ENCODE measurements at places on chromosomes 13 and 19. TPM values are rescaled to one million over a fixed set of nuclear protein-coding genes. Genes with fewer than 3 reads are reported as not detected.

GRCh38 chr13:30371649-30372265 lies 50.5 kb upstream of the UBE2L5 start:
- peak overlapping the region; percentile 54 for H3K4me3 ChIP-seq
- no peaks in the 10 kb centered on the region for H3K27me3 ChIP-seq
- H3K27ac ChIP-seq, result peak overlapping the region; percentile 90
- H3K4me1 ChIP-seq, result peaks cover 78% of the 10 kb centered on the region

SHISA7 gene
- not detected for total RNA-seq

GRCh38 chr19:41998246-41999020 lies 4.4 kb upstream of the ATP1A3 start:
- DNase-seq, result peak; percentile 77
- no peak overlapping the region for H3K27ac ChIP-seq
- H3K4me3 ChIP-seq, result peak overlapping the region; percentile 77
- no peaks in the 10 kb centered on the region for H3K36me3 ChIP-seq
- H3K4me1 ChIP-seq, result peaks cover 45% of the 10 kb centered on the region
- H3K27me3 ChIP-seq, result peaks cover 77% of the 10 kb centered on the region

- H3K27me3 ChIP-seq, result no peaks in the 10 kb centered on the region
- H3K27ac ChIP-seq, result no peak overlapping the region
- H3K36me3 ChIP-seq, result no peaks in the 10 kb centered on the region
- no peaks in the 10 kb centered on the region for H3K4me1 ChIP-seq
These were observed 17.3 kb downstream of the RHPN2 start for GRCh38 chr19:33047422-33047821.

DNA sequence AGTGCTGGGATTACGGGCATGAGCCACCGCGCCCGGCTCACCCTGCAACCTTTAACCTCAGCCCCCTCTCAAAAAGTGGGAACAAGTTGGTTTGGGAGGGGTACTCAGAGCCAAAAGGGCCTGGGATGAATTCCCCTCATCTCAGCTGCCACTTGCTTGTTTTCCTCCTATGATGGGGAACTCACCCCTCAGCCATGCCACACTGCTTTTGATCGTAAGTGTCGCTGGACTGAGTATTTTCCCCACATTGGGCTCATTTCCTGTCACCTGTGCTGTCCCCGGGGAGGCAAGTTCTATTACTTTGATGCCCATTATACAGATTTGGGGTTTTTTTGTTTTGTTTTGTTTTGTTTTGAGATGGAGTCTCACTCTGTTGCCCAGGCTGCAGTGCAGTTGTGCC lies 6.5 kb downstream of the R3HDM4 start:
- H3K36me3 ChIP-seq, result peaks cover 10% of the 10 kb centered on the region
- peaks cover 60% of the 10 kb centered on the region for H3K4me1 ChIP-seq
- DNase-seq, result no peak
- H3K27me3 ChIP-seq, result no peaks in the 10 kb centered on the region

CEACAM4 gene
- not detected for total RNA-seq

PSG11 gene
- not detected for total RNA-seq

DNA sequence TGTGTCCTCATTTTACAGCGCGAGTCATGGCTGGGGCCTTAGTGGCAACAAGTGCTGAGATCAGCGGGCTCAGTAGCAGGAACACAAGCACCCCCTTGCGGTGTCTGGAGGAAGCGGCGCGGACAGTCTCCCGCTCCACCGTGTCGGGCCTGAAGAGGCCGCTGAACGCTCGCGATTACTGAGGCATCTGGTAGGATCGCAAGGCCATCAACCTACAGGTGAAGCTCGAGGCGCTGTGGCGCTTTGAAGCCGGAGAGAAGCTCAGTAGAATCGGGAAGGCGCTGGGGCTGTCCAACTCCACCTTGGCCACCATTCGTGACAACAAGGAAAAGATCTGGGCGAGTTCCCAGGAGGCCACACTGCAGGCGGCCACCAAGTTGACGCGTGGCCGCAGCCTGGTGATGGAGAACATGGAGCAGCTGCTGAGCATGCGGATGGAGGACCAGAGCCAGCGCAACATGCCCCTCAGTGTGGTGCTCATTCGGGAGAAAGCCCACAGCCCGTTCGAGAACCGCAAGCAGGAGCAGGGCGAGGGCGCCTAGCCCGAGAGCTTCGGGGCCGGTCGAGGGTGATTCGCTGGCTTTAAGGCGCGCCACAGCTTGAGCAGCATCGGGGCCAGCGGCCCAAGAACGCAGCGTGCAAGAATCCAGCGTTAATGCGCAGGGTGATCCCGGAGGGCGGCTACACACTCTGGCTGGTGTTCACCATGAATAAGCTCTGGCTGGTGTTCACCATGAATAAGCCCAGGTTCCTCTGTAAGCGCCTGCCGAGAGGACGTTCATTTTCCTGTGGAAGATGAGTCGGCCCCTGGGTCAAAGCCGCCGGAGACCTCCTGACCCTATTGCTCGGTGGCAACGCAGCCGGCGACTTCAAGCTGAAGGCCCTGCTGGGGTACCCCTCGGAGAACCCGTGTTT lies 8.3 kb upstream of the MZF1 start:
- no peak overlapping the region for H3K4me3 ChIP-seq
- peak overlapping the region; percentile 80 for H3K27ac ChIP-seq
- H3K4me1 ChIP-seq, result peaks cover 40% of the 10 kb centered on the region
- H3K36me3 ChIP-seq, result peaks cover 5% of the 10 kb centered on the region
- H3K27me3 ChIP-seq, result no peaks in the 10 kb centered on the region

DNA sequence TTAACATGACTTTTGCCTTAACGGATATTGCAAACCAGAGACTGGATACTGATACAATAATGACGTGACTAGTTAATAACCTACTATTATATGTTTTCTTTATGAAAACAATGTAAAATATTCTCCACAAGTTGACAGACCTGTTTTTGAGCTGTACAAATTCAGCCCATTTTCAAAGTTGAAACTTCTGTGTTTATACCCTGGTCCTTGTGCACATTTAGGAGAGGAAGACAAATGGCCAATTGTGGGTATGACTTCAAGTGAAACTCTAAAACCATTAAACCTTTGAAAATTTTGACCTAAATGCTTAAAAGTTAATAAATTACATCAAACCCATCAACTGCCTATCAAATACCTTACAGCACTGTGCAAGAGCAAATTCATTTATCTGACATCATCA lies 8.9 kb downstream of the SPRY2 start:
- no peak overlapping the region for H3K27ac ChIP-seq
- no peaks in the 10 kb centered on the region for H3K36me3 ChIP-seq
- peaks cover 4% of the 10 kb centered on the region for H3K4me1 ChIP-seq
- H3K4me3 ChIP-seq, result no peak overlapping the region
